ENCODE measurements at places on chromosomes 3 and 15. TPM values are rescaled to one million over a fixed set of nuclear protein-coding genes. Genes with fewer than 3 reads are reported as not detected.

DNA sequence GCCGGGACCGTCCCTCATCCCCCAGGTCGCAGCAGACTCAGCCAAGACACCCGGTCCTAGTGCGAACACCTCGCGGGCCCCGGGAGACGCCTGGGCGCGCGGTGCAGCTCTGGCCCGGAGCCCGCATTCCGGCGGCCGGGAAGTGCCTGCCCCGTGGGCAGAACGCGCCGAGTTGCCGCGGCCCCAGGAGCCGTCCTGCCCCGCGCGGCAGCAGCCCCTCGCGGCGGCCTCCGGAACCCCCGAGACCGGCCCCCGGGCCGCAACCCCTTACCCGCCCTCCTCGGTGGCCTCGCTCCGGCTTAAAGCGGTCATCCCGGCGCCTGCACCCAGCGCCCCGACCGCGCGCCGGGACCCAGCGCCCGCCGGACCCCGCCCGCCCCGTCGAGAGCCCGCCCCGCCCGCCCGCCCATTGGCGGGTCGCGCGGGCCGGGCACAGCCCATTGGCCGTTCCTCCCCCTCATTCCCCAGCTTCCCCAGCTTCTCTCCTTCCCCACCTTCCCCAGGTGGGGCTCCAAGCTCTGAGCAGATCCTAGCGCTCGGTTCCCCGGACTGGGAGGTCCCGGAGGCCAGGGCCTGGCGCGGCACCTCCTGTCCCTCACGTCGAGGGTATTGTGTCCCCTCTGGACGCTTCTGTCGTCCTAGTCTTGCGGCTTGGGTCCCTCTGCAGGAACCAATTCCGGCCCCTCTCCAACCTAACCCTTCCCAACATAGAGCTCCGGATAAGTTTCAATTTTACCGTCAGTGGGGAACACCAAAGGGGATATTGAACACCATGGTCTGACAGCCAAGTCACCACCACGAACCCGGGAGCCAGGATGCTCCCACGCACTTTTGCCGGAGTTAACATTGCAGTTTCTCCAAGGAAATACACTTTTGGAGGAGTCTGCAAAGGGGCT lies at the start of gene GRAMD2A:
Gene GRAMD2A, minus strand, starts transcription at position 328 of the 896 bp plus-strand sequence.
- peak; percentile 47 for DNase-seq
- H3K4me1 ChIP-seq: no peaks in the 10 kb centered on the region
- H3K36me3 ChIP-seq: peaks cover 33% of the 10 kb centered on the region
- no peak within 1 kb of the TSS for H3K27ac ChIP-seq
- peak within 1 kb of the TSS; percentile 35 for H3K4me3 ChIP-seq

DNA sequence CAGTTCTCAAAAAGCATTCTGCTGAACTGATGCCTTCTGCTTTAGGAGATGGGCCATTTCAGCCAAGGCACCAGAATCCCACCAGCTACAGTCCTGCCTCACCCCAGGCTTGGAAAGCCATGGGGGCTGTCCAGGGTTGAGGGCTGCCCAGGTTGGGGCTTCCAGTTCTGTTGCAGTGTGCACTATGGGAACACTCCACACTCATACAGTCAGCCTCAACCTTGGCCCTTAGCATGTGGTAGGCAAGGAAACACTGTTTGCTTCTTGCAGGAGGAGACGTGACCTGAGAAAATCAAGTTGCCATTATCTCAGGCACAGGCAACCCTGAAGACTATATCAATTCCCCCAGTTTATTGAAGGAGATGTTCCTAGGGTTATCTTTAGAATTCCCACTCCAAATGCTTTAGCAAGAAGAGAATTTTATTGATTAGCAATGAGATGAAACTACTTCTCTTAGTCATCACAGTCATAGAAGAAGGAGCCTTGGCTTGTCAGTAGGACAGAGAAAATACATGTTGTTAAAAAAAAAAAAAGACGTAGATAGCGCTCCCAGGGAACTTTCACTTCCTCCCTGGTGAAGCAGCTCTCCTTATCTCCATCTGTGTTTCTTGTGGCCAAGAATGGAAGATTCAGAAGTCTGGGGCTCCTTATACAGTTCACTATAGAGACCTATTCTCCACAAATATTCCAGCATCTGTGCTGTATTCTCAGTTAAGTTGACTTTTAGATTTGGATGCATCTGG lies 38.3 kb upstream of the IL12A start:
- no peaks in the 10 kb centered on the region for H3K36me3 ChIP-seq
- no peak overlapping the region for H3K27ac ChIP-seq
- H3K4me1 ChIP-seq: no peaks in the 10 kb centered on the region
- H3K4me3 ChIP-seq: no peak overlapping the region
- no peaks in the 10 kb centered on the region for H3K27me3 ChIP-seq

Gene GOLGA6L7
- not detected for total RNA-seq

Gene NR2E3
- total RNA-seq: 0.35 TPM

DNA sequence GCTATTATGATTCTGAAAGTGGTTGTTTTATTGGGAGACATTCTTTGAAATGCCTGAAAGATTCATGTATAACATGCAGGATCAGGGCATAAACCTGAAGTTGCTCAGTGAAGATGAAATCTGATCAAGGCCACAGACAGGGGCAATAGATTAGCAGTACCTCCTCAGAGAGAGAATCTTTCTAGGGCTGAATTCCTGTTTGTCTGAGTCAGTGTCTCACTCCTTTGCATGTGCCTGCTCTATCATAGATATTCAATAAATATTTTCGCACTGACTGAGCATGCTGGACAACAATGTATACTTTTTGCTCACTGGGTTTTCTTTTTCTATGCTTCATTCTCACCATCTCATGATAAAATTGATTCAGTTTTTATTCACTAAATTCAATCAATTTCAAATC lies 49.8 kb upstream of the PFN2 start:
- no peaks in the 10 kb centered on the region for H3K27me3 ChIP-seq
- no peak overlapping the region for H3K27ac ChIP-seq
- no peak for DNase-seq

GRCh38 chr15:77772641-77773402 lies 140.1 kb upstream of the LINGO1 start:
- H3K4me1 ChIP-seq: no peaks in the 10 kb centered on the region
- no peaks in the 10 kb centered on the region for H3K27me3 ChIP-seq
- no peak overlapping the region for H3K27ac ChIP-seq
- no peak for DNase-seq

DNA sequence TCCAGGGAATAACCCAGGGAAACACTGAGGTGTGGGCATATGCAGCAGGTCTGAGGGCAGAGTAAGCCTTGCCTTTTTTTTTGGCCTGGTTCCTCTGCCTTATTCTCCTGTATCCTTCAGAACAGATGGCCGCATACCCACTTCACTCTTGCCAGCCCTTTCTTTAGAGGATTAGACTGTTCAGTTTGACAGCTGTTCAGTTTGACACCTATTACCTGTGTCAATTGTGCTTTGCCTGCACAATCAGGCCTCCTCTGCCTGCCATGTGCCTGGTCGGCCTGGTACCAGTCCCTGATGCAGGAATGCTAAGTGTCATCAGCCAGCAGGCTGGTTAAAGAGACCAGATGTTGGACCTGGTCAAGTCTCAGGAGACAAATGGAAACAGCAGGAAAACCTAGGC lies 22.3 kb downstream of the TM6SF1 start:
- H3K4me3 ChIP-seq: no peak overlapping the region
- no peak for DNase-seq
- no peaks in the 10 kb centered on the region for H3K36me3 ChIP-seq
- no peaks in the 10 kb centered on the region for H3K27me3 ChIP-seq
- H3K4me1 ChIP-seq: no peaks in the 10 kb centered on the region

Gene CACNA2D3
- 0.98 TPM for total RNA-seq

Gene CSPG5
- total RNA-seq: 0.74 TPM

DNA sequence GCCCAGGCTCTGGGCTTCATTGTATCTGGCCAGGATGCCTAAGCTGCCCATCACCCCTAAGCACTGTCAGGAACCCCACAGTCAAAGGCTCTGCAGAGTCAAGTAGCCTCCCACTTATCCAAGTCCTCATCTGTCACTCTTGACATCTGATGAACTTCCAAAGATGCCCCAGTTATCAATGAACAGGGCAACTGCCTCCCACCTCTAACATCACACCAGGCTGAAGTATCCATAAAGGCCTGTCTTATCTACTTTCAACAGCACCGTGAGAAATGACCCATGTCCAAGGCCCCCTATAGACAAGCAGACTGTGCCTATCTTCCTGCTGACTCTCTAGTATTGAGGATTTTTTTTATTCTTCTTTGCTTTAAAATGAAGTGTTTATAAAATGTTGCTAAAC lies 56.4 kb downstream of the TRIM69 start:
- no peak overlapping the region for H3K27ac ChIP-seq
- no peaks in the 10 kb centered on the region for H3K36me3 ChIP-seq
- H3K27me3 ChIP-seq: no peaks in the 10 kb centered on the region
- DNase-seq: no peak

- DNase-seq: no peak
- H3K27ac ChIP-seq: no peak overlapping the region
- H3K36me3 ChIP-seq: no peaks in the 10 kb centered on the region
- H3K4me3 ChIP-seq: no peak overlapping the region
- H3K4me1 ChIP-seq: no peaks in the 10 kb centered on the region
Observed at GRCh38 chr3:14799146-14799545, 19.6 kb upstream of the FGD5 start.

Gene NR1I2
- total RNA-seq: 70.4 TPM

GRCh38 chr3:66488492-66488891 lies 12.3 kb downstream of the LRIG1 start:
- H3K4me3 ChIP-seq: no peak overlapping the region
- H3K27me3 ChIP-seq: no peaks in the 10 kb centered on the region
- no peaks in the 10 kb centered on the region for H3K36me3 ChIP-seq

Gene BMF
- 11.6 TPM for total RNA-seq
